A172 (cell line): ENCODE measurements at places on chromosomes 7 and 10. TPM values are rescaled to one million over a fixed set of nuclear protein-coding genes. Genes with fewer than 3 reads are reported as not detected.

PSMA2 gene
- total RNA-seq = 430 and 440 TPM in 2 replicates

TUBAL3 gene
- not detected in 2 replicates for total RNA-seq

BLVRA gene
- 129 and 138 TPM in 2 replicates for total RNA-seq

AGFG2 gene
- total RNA-seq = 6.8 and 8.8 TPM in 2 replicates

SORBS1 gene
- 0.91 and 2.5 TPM in 2 replicates for total RNA-seq

CALHM1 gene
- not detected in 2 replicates for total RNA-seq

HDAC9 gene
- total RNA-seq = 45.7 and 53.6 TPM in 2 replicates

NOS3 gene
- 0.74 and 2.5 TPM in 2 replicates for total RNA-seq

CFAP70 gene
- 0.36 and 0.72 TPM in 2 replicates for total RNA-seq

EXOSC1 gene
- total RNA-seq = 101 and 116 TPM in 2 replicates

- DNase-seq = no peak
Observed at GRCh38 chr10:3402187-3402751, 229.7 kb upstream of the PITRM1 start.

DNA sequence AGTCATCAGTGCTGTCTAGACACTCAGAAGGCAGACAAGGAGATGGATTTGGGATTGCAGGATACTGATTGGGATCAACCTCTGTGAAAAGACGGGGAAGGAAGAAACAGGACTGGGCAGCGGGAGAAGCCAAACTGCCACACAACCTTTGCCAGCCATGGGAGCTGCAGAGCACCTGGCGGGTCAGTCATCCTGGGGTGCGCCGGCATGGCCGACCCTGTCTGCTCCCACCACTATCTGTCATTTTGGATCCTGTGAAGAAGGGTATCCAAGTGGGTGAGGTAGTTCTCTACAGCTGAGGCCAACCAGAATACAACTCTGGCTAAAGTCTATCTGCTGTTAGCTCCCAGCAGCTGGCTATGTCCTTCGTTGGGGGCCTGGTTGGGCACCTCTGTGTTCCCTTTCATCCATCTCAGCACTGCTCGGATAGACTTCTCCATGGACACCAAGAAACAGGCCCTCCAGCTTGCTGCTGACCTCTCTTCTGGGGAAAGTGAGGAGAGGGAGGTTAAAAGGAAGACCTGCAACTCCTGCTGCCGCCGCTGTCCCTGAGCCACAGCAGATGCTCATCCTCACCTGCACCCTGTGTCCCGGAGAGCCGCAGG is 11.7 kb upstream of the RBM17 start:
- no peak for DNase-seq

- DNase-seq = no peak
Observed at GRCh38 chr7:66948480-66949109, 27.6 kb downstream of the TMEM248 start.

DNA sequence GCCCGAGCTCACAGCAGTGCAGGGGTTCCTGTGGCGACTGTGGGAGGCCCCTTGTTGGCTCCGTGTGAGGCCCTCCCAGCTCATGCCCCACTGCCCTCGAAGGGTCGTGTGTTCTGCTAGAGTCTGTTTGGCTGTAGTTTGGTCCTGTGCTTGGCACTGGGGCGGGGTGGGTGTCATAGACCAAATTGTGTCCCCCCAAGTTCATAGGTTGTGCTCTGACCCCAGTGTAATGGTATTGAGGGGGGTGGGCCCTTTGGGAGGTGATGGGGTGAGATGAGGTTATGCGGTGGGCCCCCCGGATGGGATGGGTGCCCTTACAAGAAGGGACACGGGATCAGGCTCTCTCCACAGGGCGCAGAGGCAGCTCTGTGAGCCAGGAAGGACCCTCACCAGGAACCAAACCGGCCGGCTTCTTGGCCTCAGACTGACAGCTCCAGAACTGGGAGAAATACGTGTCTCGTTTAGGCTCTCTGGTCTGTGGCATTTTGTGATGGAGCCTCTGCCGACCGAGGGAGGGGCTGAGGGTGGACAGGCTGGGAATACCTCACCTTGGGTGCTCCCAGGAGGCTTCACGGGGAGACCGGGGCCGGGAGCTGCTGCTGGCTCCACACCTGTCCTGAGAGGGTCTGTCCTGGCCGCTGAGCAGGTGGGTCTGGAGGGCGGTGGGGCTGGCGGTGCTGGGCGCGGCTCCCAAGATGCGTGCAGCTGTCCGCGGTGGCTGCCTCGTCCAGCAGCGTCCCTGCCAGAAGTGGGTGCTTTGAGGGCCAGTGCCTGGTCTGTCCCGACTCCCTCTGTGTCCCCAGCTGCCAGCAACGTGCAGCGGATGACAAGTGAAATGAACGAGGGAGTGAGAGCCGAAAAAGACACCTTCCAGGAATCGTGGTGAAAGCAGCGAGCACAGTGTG is 89.4 kb downstream of the INPP5A start:
- DNase-seq = no peak

DNA sequence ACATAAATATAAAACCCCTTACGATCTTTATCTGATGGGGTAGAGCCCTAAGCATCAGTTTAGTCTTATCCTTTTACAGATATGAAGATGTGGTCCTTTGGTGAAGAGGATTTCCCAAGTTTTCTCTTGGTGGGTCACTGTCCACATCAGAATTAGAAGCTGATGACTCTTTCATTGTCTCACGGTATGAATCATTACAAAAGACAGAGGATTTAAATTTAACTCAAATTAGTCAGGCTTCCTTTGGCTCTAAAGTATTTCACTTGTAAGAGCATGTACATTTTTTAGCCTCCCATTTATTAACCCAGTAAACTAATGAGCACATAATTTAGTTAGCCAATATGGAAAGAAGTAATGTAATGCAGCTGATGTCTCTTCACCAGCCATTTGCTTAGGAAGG is 49.9 kb upstream of the TMEM26 start:
- DNase-seq = peak; percentile 21

GRCh38 chr10:80126876-80127275 is 5.7 kb upstream of the PLAC9 start:
- no peak for DNase-seq

GRCh38 chr10:378930-379704 is 243.9 kb downstream of the ZMYND11 start:
- no peak for DNase-seq

DNA sequence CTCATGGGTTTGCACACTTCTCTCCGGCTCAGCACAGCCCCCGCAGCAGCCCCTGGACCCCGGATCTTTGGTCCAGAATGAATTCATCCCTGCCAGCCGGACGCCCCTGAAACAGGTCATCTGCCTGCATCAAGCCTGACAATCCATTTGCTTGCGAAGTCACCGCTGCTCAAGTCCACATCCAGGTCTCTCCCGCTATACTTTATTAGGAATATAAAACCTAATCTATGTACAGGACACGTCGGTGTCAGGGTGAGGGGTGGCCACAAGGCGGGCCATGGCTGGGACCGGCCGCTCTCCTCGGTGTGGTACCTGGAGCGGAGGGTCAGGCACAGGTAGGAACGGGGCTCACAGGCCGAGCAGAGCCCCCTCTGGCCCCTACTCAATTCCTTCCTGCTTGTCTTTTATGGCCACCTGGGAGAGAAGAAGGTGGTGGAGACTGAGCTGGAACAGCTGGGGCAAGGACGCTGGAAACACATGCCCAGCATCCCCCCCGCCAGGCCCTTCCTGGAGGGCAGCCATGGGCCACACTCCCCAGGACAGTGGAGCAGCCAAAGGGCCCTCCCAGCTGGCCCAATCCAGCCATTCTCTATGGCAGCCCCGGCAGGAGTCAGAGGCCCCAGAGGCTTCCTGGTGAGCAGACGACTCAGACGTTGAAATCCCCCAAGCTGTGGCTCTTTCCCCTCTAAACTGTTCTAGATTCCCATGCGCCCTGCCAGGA is 5.3 kb downstream of the POLR2J start:
- DNase-seq = no peak

DNA sequence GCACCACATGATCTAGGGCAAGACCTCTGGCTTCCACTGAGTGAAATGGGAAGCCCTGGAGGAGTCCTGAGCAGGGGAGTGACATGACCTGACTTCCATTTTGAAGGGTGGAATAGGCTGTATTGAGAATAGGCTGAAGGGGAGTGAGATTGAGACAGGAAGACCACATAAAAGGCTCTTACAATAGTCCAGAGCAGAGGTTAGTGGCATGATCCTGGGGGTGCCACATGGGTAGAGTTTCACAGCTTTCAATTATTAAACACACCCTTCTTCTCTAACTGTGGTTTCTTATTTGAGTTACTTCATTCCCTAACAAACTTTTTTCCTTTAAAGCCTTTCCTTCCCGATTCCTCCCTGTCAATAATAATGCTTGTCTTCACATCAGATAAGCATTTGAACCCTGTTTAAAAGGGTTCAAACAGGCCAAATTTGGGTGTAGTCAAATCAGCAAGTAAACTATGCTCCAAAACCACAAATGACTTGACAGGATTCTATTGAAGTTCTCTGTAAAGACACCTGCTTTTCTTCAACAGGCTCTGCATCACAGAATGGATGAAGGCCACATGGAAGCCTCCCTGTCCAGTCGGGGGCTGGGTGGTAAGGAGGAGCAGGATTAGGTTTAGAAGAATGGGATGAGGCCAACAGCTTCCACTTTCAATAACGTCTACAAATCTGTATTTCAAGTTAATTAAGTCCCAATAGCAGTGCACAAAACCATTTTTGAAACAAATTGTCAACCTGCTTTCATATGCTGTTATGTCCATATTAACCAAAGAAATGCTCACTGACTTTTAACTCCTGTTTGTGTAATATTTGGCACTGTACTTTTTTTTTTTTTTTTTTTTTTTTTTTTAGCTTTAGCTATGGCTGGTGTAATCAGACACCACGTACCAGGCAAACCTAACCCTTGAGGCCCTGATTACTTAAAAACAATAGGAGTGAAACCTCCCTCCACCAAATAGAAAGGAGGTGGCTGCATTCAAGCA is 131.9 kb downstream of the NRCAM start:
- DNase-seq = no peak

DNA sequence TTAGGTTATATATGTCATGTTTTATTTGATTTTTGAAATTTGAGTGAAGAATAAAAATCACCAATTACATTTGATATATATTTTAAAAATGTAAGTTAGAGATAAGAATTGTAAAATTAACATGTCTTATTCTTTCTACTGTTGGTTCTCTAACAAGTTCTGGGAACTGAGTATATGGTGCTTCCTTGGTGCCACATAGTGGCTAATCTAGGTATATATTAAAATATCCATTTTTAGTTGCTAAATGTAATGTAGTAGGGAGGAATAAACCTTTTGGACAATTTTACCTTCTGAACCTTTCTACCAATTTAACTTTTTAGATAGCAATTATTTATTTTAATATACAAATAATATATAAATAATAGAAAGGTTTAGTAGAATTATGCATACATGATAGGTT is 17.5 kb downstream of the CFAP69 start:
- DNase-seq = peak; percentile 46

GRCh38 chr10:12503311-12503710 is 154.0 kb downstream of the CAMK1D start:
- DNase-seq = no peak

DNA sequence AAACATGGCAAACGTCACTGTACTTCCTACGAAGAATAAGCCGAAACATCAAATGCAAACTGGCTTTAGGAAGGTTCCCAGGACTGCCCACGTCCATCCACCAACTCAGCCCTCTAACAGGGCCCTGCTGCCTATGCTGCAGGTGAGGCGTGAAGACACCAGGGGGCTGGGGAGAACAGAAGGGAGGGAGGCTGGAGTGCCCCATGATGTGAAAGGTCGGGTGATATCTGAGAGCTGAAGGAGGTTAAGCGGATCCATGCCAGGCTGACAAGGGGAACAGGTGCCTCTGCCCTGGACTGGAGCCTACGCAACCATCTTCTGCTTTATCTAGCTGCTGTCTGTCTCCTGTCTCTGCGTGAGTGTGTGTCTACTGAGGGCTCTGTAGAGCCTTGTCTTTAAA is 40.2 kb upstream of the ATP6V0A4 start:
- no peak for DNase-seq

GRCh38 chr7:132536654-132537395 is 39.4 kb downstream of the PLXNA4 start:
- peak; percentile 45 for DNase-seq

GRCh38 chr10:93148476-93148875 is 74.8 kb downstream of the CYP26A1 start:
- DNase-seq = no peak

GRCh38 chr7:128217030-128217805 is 23.9 kb upstream of the LEP start:
- DNase-seq = peak; percentile 92

DNA sequence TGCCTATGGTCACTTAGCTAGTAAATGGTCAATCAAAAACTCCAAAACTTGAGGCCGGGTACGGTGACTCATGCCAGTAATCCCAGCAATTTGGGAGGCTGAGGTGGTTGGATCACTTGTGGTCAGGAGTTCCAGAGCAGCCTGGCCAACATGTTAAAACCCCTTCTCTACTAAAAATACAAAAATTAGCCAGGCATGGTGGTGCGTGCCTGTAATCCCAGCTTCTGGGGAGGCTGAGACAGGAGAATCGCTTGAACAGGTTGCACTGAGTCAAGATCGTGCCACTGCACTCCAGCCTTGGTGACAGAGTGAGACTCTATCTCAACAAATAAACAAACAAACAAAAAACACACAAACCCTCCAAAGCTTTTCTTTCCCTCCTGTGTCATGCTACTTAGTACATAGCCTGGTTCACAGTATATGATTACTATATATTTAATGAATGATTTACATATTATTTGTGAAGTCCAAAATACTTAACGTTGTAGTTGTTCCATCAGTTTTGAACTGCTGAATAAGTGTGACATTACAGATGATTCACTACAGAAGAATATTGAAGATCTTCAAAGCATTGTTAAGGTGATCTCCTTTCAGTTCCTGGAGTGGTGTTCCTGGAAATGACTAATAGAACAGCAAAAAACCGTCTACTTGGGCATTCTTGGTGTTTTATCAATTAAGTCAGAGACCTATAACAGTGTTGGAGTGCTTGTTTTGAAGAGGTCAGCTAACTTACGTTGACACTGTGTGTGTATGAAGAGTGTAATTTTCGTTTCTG is 72.9 kb downstream of the ADK start:
- peak; percentile 55 for DNase-seq

DNA sequence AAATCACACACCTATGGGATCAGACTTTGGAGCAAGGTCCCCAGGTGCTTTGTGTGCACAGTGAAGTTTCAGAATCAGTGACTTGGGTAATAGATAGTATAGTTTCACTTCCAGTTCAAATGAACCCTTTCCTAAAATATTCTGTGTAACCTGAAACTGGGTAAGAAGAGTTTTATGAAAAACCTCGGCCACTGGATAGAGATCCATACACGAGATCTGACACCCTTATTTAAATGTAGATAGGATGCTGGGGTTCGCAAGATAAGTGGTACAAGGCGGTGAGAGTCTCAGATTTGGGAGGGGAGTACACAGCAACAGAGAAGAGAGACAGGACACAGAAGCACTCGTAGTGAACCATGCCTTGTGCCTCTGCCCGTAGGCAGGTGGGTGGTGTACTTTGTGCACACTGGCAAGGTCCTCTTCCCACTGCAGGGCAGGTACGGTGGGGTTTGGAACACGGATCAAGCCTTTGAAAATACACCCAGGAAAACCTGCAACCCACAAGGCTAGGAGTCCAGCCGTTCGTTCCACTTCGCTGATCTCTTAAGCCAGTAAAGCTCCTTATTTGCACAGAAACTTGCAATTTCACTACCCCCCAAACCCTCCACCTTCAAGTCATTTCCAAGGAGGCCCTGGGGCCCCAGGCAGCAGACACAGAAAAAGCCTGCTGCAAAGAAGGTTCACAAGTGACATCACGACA is 162.8 kb downstream of the USP6NL start:
- DNase-seq = no peak

GRCh38 chr7:122258971-122259370 is 45.6 kb downstream of the FEZF1 start:
- DNase-seq = no peak
